ENCODE measurements at places on chromosomes 11 and 22.
A peak's percentile ranks its signal among the peaks of the same experiment; 100 is the strongest.

- H3K27ac ChIP-seq: no peak overlapping the region
- H3K27me3 ChIP-seq: no peaks in the 10 kb centered on the region
- H3K4me3 ChIP-seq: no peak overlapping the region
- DNase-seq: no peak
Observed at GRCh38 chr11:128305588-128305987, 281.8 kb downstream of the ETS1 start.

DNA sequence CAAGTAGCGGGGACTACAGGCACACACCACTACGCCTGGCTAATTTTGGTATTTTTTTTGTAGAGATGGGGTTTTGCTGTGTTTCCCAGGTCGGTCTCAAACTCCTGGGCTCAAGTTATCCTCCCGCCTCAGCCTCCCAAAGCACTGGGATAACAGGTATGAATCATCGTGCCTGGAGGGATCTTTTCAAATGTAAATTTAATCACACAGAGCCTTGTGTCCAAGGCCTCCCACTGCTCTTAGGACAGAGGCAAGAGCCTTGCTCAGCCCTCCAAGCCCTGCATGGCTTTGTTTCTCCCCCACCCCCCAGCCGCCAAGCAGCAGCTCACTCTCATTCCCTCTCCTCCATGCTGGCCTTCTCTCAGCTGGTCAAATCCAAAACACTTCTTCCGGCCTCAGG lies 75.3 kb upstream of the CREB3L1 start:
- H3K4me1 ChIP-seq: no peaks in the 10 kb centered on the region
- H3K27me3 ChIP-seq: peaks cover 36% of the 10 kb centered on the region
- H3K36me3 ChIP-seq: no peaks in the 10 kb centered on the region
- DNase-seq: no peak
- no peak overlapping the region for H3K4me3 ChIP-seq
- no peak overlapping the region for H3K27ac ChIP-seq

- H3K4me3 ChIP-seq: no peak overlapping the region
- peaks cover 37% of the 10 kb centered on the region for H3K27me3 ChIP-seq
- no peak overlapping the region for H3K27ac ChIP-seq
- DNase-seq: no peak
Observed at GRCh38 chr22:32961497-32961896, 96.7 kb downstream of the SYN3 start.

- no peaks in the 10 kb centered on the region for H3K36me3 ChIP-seq
- DNase-seq: no peak
- H3K27me3 ChIP-seq: no peaks in the 10 kb centered on the region
- H3K27ac ChIP-seq: no peak overlapping the region
- H3K4me1 ChIP-seq: no peaks in the 10 kb centered on the region
- H3K4me3 ChIP-seq: no peak overlapping the region
Observed at GRCh38 chr22:26196657-26197056, 27.4 kb downstream of the SEZ6L start.

DNA sequence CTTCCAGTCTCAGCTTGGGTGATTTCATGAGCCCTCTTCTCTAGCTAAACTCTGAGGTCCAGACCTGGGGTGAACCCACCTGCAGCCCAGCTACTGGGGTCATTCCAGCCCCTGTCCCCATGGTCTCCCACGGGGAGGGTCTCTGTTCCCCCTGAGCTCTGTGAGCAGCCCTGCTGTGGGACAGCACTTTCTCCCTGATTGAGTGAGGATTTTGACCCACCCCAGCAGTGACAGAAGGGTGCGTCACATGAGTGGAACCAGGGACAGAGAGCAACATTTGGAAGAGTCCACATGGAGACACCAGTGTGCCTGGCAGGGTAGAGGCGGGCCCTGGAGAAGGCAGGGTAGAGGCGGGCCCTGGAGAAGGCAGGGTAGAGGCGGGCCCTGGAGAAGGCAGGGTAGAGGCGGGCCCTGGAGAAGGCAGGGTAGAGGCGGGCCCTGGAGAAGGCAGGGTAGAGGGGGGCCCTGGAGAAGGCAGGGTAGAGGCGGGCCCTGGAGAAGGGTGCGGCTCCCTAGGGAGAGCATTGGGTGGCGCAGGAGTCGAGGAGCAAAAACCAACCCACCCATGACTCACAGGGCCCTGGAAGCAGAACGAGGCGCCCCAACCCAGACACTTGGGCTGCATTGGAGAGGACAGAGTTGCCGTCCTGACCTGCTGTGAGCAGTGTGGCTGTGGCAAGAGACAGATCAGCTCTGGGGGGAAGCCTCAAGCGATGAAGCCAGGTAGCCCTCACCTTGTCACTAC lies 227.7 kb upstream of the B3GAT1 start:
- no peak overlapping the region for H3K4me3 ChIP-seq
- no peaks in the 10 kb centered on the region for H3K27me3 ChIP-seq
- H3K4me1 ChIP-seq: no peaks in the 10 kb centered on the region
- no peak for DNase-seq
- no peaks in the 10 kb centered on the region for H3K36me3 ChIP-seq

DNA sequence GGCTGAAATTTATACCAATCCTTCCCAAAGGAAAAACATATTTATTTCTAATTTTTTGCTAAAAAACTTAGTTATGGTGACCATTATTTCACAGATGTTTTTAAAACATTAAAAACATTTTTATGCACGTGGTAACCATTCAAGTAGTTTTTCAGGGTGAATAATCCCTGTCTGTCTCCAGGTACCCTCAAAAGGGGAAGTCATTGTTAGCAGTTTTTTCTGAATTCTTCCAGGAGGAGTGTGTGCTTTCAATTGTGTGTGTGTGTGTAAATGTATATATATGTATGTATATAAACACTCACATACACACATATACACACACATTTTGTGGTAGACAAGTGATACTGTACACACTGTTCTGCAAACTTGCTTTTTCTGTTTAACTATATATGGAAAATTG lies 43.9 kb downstream of the MIAT start:
- no peak for DNase-seq
- H3K4me1 ChIP-seq: no peaks in the 10 kb centered on the region
- H3K27ac ChIP-seq: no peak overlapping the region

DNA sequence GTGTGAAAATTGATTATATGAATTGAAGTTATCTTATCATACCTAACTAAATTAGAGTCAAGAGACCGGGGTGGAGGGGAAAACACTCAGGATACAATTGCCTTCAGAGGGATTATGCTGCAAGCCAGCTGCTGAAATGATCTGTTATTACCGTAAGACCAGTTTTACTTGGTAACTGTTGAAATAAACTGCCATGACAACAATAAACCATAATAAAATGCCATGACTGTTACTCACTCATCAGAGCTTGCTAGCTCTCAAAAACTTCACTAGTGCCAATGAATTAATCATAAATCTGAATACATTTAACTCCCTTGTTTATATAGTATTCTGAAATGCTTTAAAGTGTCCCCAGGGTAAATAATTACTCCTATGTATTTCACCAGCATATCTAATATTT lies 68.2 kb downstream of the CASP12 start:
- H3K27me3 ChIP-seq: no peaks in the 10 kb centered on the region
- DNase-seq: peak; percentile 27
- H3K4me3 ChIP-seq: no peak overlapping the region
- no peak overlapping the region for H3K27ac ChIP-seq
- H3K36me3 ChIP-seq: no peaks in the 10 kb centered on the region
- H3K4me1 ChIP-seq: no peaks in the 10 kb centered on the region

DNA sequence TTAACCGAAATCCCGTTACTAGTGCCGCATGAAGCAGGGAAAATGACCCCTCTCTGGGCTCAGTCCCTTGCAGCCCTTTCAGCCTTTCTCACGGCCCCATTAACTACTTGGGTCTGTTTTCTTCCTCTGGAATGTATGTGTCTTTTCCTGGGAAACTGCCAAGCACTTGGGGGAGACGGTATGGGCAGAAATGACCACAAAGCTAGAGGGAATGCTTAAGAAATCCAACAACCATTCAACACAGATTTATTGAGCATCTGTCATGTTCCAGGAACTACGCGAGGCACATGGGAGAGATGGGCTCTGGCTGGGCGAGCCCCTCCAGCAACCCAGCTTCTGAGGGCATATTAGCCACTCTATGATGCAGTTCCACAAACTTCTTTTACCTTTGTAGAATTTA lies 462.6 kb downstream of the BUD13 start:
- DNase-seq: no peak
- H3K36me3 ChIP-seq: no peaks in the 10 kb centered on the region
- no peak overlapping the region for H3K27ac ChIP-seq
- H3K4me1 ChIP-seq: peaks cover 2% of the 10 kb centered on the region
- no peak overlapping the region for H3K4me3 ChIP-seq

- peaks cover 53% of the 10 kb centered on the region for H3K27me3 ChIP-seq
- no peak overlapping the region for H3K27ac ChIP-seq
- DNase-seq: no peak
- H3K4me3 ChIP-seq: no peak overlapping the region
- H3K4me1 ChIP-seq: peaks cover 2% of the 10 kb centered on the region
Observed at GRCh38 chr11:61000426-61000825, 28.9 kb downstream of the CD6 start.

DNA sequence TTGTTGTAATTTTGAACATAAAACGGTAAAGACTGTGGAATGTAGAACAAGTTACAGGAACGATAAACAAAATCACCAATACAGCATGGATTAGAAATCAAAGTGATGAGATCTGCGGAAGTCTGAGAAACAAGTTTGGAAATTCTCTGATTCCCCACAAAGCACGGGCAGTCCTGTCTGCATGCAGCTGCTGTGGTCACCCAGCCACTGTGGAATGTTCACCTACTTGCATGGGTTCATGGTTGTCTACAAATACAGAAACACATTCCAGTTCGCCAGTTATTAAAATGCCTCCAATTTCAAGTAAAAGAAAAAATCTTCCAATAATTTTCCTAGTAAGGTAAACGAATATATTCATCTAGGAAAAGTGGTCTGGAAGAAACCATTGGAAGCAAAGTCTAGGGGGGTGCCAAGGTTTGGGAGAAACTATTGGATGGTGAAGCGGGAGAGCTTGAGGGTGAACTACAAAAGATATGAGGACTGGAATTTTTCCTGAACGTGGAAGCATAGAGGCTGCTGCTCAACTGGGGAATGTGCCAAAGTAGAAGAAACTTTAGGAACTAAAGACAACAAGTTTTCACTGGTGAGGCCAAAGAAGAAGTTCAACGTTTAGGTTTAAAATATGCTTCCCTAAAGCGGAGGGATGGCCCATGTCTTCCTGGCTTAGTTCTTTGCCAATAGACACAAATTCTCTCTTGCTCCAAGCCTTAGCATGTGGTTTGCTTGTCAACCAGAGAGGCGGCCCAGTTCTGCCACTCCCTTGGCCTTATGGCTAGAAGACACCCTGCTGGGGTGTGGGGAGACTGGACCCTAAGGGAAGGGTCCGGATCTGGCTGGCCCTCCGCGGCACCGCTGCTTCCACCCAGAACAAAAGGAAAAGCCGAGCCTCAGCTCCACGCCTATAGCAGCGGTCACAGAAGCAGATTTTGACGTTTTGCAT lies 70.2 kb downstream of the CTTN start:
- peaks cover 28% of the 10 kb centered on the region for H3K27me3 ChIP-seq
- DNase-seq: no peak
- peaks cover 7% of the 10 kb centered on the region for H3K36me3 ChIP-seq
- H3K4me1 ChIP-seq: peaks cover 14% of the 10 kb centered on the region
- H3K4me3 ChIP-seq: no peak overlapping the region
- H3K27ac ChIP-seq: no peak overlapping the region

DNA sequence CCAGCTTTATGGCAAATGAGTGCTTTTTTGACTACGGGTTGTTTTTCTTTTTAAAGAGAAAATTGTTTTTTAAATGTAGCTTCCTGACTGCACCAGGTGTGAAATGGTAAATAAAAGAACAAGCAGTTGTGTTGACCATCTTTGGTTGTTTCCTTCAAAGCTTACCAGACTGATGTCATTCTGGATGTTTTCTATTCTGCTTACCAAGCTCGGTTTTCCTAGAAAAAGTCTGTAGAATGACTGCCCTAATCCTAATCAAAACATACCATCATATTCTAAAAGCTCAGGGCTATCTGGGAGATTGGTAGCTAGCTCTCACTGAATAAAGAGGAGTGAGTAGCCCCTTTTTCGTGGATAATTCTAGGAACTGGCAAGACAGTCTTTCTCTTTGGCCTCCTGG lies 77.7 kb downstream of the GAB2 start:
- H3K36me3 ChIP-seq: no peaks in the 10 kb centered on the region
- H3K4me1 ChIP-seq: no peaks in the 10 kb centered on the region
- no peak for DNase-seq
- H3K4me3 ChIP-seq: no peak overlapping the region

- no peaks in the 10 kb centered on the region for H3K27me3 ChIP-seq
- H3K27ac ChIP-seq: peak overlapping the region; percentile 27
- DNase-seq: no peak
- peaks cover 17% of the 10 kb centered on the region for H3K36me3 ChIP-seq
Observed at GRCh38 chr11:57406337-57406904, 16.0 kb upstream of the PRG2 start.

GRCh38 chr22:36729321-36729720 lies 25.8 kb upstream of the CACNG2 start:
- no peak overlapping the region for H3K27ac ChIP-seq
- no peaks in the 10 kb centered on the region for H3K36me3 ChIP-seq
- no peak for DNase-seq
- H3K4me1 ChIP-seq: no peaks in the 10 kb centered on the region
- H3K4me3 ChIP-seq: no peak overlapping the region

DNA sequence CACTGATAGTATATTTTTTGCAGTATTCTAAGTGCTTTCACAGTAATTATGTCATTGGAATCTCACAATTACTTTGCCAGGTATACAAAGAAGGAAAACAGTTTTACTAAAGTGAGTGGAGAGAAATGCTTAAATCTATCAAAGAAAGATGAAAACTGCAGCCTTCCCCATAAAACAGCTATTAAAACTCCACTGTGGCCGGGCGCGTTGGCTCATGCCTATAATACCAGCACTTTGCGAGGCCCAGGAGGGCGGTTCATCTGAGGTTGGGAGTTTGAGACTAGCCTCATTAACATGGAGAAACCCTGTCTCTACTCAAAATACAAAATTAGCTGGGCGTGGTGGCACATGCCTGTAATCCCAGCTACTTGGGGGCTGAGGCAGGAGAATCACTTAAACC lies 19.1 kb downstream of the OR51E1 start:
- H3K36me3 ChIP-seq: no peaks in the 10 kb centered on the region
- no peaks in the 10 kb centered on the region for H3K27me3 ChIP-seq
- DNase-seq: no peak
- no peak overlapping the region for H3K4me3 ChIP-seq
- H3K27ac ChIP-seq: no peak overlapping the region

- H3K27me3 ChIP-seq: no peaks in the 10 kb centered on the region
- H3K4me3 ChIP-seq: no peak overlapping the region
- DNase-seq: no peak
Observed at GRCh38 chr11:115123641-115124040, 380.6 kb downstream of the CADM1 start.

GRCh38 chr11:124880290-124880611 lies 15.0 kb downstream of the ROBO3 start:
- peaks cover 3% of the 10 kb centered on the region for H3K27me3 ChIP-seq
- H3K36me3 ChIP-seq: peaks cover 3% of the 10 kb centered on the region
- no peak for DNase-seq
- no peak overlapping the region for H3K4me3 ChIP-seq
- no peak overlapping the region for H3K27ac ChIP-seq
